IMR-90 (cell line): ENCODE measurements at places on chromosomes 6 and 20. TPM values are rescaled to one million over a fixed set of nuclear protein-coding genes. Genes with fewer than 3 reads are reported as not detected.

The OR2J3 gene
- not detected in 2 replicates for total RNA-seq

The BTN3A1 gene
- 15.3 and 16.5 TPM in 2 replicates for total RNA-seq

The GTF2H4 gene
- total RNA-seq = 6.9 and 13.4 TPM in 2 replicates

The TCFL5 gene
- 8.2 and 8.3 TPM in 2 replicates for total RNA-seq

The TPD52L1 gene
- total RNA-seq = 10.2 and 10.8 TPM in 2 replicates

The SLC17A1 gene
- total RNA-seq = not detected in 2 replicates

The BTN1A1 gene
- not detected in 2 replicates for total RNA-seq

The ACAT2 gene
- total RNA-seq = 45.2 and 50.3 TPM in 2 replicates

The TTK gene
- 21.5 and 35.3 TPM in 2 replicates for total RNA-seq

The PPP1R16B gene
- not detected in 2 replicates for total RNA-seq

The EPPIN gene
- total RNA-seq = not detected in 2 replicates

The ZFP57 gene
- not detected in 2 replicates for total RNA-seq

The EFCAB8 gene
- total RNA-seq = not detected in 2 replicates
